Chondrocyte (in vitro differentiated cells): ENCODE measurements at places on chromosomes 3 and 15.

DNA sequence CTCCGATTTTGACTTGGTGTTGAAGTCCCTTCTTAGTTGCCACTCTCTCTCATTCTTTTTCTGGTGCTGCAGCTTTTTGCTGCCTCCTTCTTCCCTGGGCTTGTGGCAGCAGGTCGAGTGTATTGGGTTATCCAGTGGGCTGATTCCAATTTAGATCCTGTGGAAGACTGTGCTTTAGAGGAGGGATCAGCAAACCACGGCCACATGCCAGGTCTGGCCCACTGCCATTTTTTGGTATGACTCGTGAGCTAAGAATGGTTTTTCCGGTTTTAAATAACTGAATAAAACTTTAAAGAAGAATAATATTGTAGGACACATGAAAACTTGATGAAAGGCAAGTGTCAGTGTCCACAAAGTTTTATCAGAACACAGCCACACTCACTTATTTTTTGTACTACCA is 330.5 kb downstream of the ROBO2 start:
- no peak for DNase-seq
- peaks cover 8% of the 10 kb centered on the region for H3K4me1 ChIP-seq
- H3K36me3 ChIP-seq: no peaks in the 10 kb centered on the region
- H3K27ac ChIP-seq: no peak overlapping the region

GRCh38 chr15:99015698-99016568 is 8.3 kb upstream of the PGPEP1L start:
- H3K27me3 ChIP-seq: no peaks in the 10 kb centered on the region
- H3K4me1 ChIP-seq: peaks cover 22% of the 10 kb centered on the region
- DNase-seq: no peak

DNA sequence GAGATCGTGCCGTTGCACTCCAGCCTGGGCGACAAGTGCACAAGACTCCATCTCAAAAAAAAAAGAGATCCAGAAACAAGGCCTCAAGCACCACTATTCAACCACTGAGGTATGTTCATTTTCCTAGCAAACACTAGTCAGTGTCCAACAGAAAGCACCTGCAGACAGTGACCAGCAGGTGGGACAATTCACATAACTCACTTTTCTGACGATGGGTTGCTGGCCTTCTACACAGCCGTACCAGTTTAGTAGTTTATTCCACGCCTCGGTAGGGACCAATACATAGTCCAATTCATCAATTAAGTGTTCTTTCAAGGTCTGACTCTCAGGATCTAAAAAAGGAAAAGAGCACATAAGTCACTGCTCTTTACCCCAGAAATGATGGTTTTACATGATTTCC is 12.4 kb downstream of the USP4 start:
- H3K36me3 ChIP-seq: peaks cover 32% of the 10 kb centered on the region
- no peak overlapping the region for H3K27ac ChIP-seq
- DNase-seq: no peak
- H3K4me1 ChIP-seq: peaks cover 3% of the 10 kb centered on the region
- no peaks in the 10 kb centered on the region for H3K27me3 ChIP-seq

- no peaks in the 10 kb centered on the region for H3K27me3 ChIP-seq
- H3K4me1 ChIP-seq: peaks cover 13% of the 10 kb centered on the region
- no peak overlapping the region for H3K4me3 ChIP-seq
- no peak for DNase-seq
These were observed 272.0 kb downstream of the RORA start for GRCh38 chr15:60957111-60957510.

- no peak for DNase-seq
- no peaks in the 10 kb centered on the region for H3K27me3 ChIP-seq
- no peaks in the 10 kb centered on the region for H3K36me3 ChIP-seq
- peaks cover 17% of the 10 kb centered on the region for H3K4me1 ChIP-seq
- H3K27ac ChIP-seq: no peak overlapping the region
- H3K4me3 ChIP-seq: no peak overlapping the region
These were observed 10.9 kb upstream of the RFT1 start for GRCh38 chr3:53140847-53141845.

DNA sequence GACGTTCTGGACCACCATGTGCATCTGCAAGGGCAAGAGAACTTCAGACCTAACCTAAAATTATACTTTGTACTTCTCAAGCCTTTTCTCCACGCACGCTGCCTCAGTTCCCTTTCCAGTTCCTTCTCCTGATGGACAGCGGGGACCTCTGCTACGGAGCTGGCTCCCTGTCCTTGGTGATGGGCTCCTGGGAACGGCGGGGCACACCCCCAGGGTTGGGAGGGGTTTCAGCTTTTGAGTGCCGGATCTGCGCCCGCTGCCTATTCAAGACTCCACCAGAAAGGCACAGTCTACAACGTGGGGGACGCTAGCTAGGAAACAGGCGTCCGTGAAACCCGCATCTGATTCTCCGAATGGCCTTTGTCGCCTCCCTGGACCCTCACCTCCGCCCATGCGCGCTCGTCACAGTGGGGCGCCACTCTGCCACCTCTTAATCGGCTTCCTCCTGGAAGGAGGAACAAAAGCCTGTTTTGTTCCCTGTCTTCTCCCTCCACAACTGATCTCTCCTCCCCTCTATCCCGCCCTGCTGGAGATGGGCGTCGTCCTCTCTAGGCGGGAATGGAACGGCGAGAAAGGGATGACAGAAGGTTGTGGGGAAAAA is 2.2 kb downstream of the GPR149 start:
- H3K27ac ChIP-seq: no peak overlapping the region
- H3K27me3 ChIP-seq: peaks cover 51% of the 10 kb centered on the region
- H3K4me3 ChIP-seq: peak overlapping the region; percentile 55

- no peak overlapping the region for H3K4me3 ChIP-seq
- no peak overlapping the region for H3K27ac ChIP-seq
- H3K36me3 ChIP-seq: no peaks in the 10 kb centered on the region
- peaks cover 8% of the 10 kb centered on the region for H3K4me1 ChIP-seq
- no peak for DNase-seq
These were observed 24.7 kb downstream of the PLA2G4D start for GRCh38 chr15:42069496-42070278.

DNA sequence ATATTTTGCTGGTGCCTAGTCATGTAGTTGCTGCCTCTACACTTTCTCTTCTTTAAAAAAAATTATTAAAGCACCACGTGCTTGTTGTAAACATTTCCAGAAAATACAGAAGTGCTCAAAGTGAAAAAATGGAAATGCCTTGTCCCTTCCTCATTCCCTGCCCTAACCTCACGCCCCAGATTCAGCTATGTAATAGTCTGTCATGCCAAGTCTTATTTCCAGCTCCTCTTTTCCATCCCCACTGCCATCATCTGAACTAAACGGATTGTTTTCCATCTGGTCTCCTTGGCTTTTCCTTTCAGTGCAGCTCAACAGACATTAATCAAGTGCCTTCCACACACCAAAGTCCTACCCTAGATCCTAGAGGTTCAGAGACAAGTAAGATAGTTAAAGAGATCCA is 15.5 kb downstream of the ZNF774 start:
- DNase-seq: no peak
- no peaks in the 10 kb centered on the region for H3K27me3 ChIP-seq
- H3K36me3 ChIP-seq: no peaks in the 10 kb centered on the region
- H3K27ac ChIP-seq: peak overlapping the region; percentile 39
- no peak overlapping the region for H3K4me3 ChIP-seq

GRCh38 chr15:68608206-68608843 is 29.5 kb downstream of the CORO2B start:
- no peaks in the 10 kb centered on the region for H3K27me3 ChIP-seq
- peaks cover 84% of the 10 kb centered on the region for H3K4me1 ChIP-seq
- H3K36me3 ChIP-seq: peaks cover 4% of the 10 kb centered on the region
- no peak for DNase-seq

- DNase-seq: no peak
- H3K4me3 ChIP-seq: no peak overlapping the region
- H3K27ac ChIP-seq: no peak overlapping the region
- H3K36me3 ChIP-seq: no peaks in the 10 kb centered on the region
These were observed 256.0 kb downstream of the CNTN4 start for GRCh38 chr3:2354702-2355101.

GRCh38 chr3:61724183-61724582 is 162.8 kb downstream of the PTPRG start:
- DNase-seq: no peak
- no peak overlapping the region for H3K4me3 ChIP-seq
- H3K4me1 ChIP-seq: peaks cover 18% of the 10 kb centered on the region
- H3K27me3 ChIP-seq: no peaks in the 10 kb centered on the region

GRCh38 chr3:13653631-13654279 is 104.8 kb downstream of the FBLN2 start:
- no peaks in the 10 kb centered on the region for H3K36me3 ChIP-seq
- no peak for DNase-seq
- H3K4me1 ChIP-seq: peaks cover 12% of the 10 kb centered on the region
- no peak overlapping the region for H3K27ac ChIP-seq
- no peak overlapping the region for H3K4me3 ChIP-seq
- H3K27me3 ChIP-seq: peaks cover 14% of the 10 kb centered on the region

DNA sequence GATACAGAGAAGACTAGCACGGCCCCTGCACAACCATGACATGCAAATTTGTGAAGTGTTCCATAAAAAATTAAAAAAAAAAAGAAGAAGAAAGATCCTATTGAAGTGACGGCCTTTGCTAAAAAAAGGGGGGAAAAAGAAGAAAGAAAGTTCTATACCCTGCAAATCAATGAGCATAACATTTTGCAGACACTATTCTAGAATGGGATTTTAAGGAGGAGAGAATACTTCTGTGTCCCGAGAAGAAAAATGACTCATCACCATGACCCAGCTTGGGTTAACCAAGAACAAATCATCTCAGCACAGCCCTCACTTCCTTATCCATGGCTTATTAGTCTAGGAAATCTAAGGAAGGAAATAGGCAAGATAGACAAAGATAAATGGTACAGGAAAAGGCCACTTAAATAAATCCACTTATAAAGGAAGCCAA is 7.4 kb upstream of the SH3BP5 start:
- no peaks in the 10 kb centered on the region for H3K36me3 ChIP-seq
- peak overlapping the region; percentile 9 for H3K27ac ChIP-seq
- no peak for DNase-seq

DNA sequence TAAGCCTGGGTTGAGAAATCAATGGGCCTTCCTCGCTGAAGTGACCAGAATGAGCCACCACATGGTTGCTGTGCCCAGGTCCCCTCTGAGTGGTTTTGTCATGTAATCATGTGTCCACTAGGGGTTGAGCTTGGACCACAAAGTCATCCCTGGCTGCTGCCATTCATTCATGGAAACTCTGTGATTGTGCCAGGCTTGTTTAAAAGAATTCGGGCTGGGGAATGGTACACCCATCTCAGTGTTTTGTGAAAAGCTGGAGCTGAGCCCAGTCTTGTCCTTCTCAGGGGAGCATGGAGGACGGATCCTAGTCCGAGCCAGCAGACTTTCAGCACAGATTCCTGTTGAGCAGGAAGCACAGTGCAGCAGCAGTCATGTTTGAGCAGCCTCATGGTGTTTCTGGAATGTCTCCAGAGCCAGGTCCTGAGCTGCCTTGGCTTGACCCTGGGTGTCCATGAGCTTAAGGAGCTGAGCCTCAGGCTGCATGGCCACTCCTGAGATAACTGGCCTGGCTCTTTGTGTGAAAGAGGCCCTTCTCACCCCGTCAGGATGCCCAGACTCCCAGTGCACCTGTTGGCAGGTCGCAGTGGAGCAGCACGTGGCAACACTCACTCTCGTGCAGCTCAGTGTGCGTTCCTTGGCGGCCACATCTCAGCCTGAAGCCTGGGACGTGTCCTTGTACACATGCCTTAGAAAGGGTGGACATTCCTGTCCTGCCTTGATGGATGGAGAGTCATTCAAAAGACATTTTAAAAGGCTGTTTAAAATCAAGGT is 260.3 kb upstream of the TPM1 start:
- peak overlapping the region; percentile 95 for H3K27ac ChIP-seq
- no peaks in the 10 kb centered on the region for H3K27me3 ChIP-seq
- peak overlapping the region; percentile 13 for H3K4me3 ChIP-seq

- no peaks in the 10 kb centered on the region for H3K27me3 ChIP-seq
- no peak for DNase-seq
- H3K4me1 ChIP-seq: peaks cover 33% of the 10 kb centered on the region
- H3K27ac ChIP-seq: no peak overlapping the region
- H3K36me3 ChIP-seq: no peaks in the 10 kb centered on the region
- no peak overlapping the region for H3K4me3 ChIP-seq
These were observed 60.8 kb downstream of the KAT2B start for GRCh38 chr3:20101041-20101440.
